ENCODE measurements at places on chromosomes 5 and 9.
A peak's percentile ranks its signal among the peaks of the same experiment; 100 is the strongest.

GRCh38 chr5:150862070-150862469, 15.7 kb downstream of the IRGM start:
- DNase-seq: no peak

- no peak for DNase-seq
Measured at GRCh38 chr5:143418140-143418866, 14.8 kb upstream of the NR3C1 start.

DNA sequence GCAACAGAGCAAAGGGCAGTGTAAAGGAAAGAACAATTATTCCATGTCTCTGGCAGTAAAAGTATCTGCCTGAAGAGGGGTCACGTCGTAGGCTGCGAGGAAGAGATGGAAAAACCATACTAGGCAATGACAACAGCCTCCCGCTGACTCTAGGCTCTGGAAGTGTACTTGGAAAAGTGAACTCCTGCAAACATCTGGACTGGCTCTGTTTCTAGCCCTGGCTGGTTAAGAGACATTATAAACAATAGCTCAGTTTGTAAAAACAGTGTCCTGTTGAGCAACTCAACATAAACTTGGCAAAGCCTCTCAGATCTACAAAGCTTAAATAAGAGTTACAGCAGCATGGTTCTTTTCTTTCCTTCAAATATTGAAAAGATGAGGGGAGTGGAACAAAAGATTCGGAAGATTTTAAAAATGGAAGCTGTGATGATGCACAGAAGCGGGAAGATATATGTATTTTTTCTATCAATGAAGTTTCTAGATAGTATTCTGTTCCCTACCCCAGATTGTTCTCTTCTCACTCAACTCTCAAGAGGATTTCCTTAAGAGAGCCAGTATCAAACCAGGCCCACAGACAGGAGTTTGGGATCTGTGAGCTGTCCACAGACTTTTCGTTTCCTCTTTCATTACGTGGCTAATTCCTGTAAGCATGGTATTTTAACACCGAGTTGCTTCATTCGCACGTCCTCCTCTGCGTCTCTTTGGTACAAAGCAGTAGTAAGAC, 79.4 kb downstream of the SPTLC1 start:
- peak; percentile 50 for DNase-seq

DNA sequence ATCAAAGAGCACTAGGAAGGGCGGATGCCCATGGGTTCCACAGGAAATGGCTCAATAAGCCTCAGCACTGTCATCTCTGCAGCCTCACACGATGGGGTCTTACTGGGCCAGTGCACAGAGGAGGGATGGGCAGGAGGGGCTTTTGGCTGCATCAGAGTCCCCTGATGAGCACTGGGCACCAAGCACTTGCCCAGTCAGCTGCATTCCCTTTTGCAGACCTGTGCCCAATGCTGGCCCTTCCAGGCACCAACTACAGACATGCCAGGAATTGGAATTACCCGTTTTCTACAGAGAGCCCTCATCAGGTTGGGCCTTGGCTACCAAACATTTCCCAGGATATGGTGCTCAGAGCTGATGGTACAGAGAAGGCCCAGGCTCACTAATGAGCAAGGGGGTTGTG, 182.5 kb downstream of the HSPA4 start:
- no peak for DNase-seq

- peak; percentile 91 for DNase-seq
Measured at GRCh38 chr9:112717661-112718331, at the start of gene INIP. Gene INIP (minus strand): TSS chr9:112718117. CDS start chr9:112716485, 1,632 bp downstream.

DNA sequence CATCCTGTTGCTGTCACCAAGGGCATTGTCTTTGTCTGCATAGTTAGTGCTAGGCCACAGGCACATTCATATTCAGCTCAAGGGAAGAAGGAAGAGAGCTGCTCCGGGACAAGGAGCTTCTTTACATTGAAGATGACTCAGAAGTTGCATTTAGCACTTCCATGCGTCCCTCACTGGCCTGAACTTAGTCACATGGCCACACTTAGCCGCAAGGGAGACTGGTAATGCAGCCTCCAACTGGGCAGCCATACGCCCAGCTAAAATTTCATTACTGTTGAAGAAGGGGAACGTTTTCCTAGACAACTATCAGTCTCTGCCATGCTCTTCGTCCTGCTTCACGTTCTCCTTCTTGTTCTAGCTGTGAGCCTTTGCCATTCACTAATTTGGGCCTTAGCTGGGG, 20.0 kb downstream of the ACTL7B start:
- no peak for DNase-seq
